ENCODE measurements at places on chromosomes 6 and 20.

GRCh38 chr6:28254121-28254519 is 2.1 kb upstream of the ZKSCAN4 start:
- no peak for DNase-seq

DNA sequence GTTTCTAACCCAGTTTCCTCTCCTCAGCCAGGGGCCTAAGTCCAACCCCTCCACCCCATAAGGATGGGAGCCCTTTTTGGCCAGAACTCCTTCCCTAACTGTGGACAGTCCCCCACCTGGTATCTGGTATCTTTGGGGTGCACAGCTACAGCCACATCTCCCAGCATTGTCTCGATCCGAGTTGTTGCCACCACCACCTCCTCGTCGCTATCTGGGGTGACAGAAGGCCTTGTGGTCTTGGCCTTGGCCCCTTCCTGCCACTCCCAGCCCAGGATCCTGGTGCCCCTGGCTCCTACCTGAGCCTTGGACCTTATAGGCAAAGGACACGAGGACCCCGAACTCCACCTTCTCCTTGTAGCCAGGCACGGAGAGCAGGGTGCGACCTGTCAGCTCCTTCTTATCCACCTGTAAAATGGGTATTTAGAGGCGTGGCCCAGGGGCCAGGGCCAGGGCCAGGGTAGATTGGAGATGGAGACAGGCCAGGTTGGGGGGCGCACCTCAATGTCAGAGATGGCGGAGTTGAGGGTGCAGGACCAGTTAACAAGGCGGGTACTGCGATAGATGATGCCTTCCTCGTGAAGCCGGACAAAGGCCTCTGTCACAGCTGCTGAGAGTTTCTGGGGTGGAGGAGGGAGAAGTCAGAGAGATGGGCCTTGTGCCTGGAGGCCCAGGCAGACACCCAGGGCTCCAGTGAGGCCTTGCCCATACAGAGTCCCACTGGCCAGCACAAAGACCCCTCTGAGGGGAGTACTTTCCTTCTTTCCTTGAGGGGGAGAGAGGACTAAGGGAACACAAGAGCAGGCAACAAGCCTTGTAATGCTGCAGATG is 7.2 kb upstream of the VWA7 start:
- no peak for DNase-seq

- DNase-seq = no peak
Measured at GRCh38 chr6:8389036-8389818, 46.1 kb downstream of the SLC35B3 start.

- no peak for DNase-seq
Measured at GRCh38 chr6:25542984-25543910, 108.8 kb upstream of the SCGN start.

DNA sequence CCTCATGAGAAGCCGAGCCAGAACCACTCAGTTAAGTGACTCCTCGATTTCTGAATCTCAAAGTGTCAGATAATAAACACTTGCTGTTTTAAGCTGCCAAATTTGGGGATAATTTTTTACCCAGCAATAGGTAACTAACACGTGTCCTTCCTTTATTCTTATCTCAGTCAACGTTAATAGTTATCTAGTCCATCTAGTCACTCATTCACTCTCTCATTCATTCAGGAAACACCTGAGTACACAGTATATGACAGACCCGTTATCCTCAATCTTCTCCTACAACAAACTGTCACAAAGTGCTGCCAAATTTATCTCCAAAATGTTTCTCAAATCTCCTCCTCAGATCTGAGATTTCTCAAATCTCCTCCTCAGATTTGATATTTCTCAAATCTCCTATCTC is 13.1 kb downstream of the FAM184A start:
- DNase-seq = no peak
